ENCODE measurements at places on chromosomes 2 and 18.

- peak; percentile 60 for DNase-seq
Observed at GRCh38 chr2:43486603-43487002, 109.2 kb downstream of the THADA start.

DNA sequence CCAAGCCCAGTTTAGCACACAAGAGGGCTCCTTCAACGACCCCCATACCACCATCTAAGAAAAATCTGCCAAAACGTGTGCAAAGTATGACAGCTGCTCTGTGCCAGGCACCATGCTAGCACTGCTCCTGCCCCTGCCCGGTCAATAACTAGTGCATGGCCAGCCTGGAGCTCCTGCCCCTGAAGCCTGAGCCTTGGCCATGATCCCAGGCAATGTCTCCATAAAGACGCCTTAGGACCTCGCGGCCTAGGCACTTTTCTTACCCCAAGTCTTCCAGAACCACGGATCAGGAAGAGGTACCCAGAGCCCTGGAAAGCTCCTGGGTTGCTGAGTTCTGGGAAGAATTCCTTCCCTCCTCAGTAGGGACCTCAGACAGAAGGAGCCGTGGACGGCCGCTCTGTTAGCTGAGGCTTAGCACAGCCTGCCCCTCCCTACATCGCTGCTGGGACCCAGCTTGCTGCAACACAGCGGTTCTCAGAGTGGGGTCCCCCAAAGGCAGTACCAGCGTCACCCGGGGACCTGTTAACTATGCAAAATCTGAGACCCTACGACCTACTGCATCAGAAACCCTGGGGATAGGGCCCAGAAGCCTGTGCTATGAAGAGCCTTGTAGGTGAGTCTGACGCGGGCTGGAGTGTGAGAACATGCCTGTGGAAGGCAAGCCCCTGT, 117.8 kb upstream of the TWIST2 start:
- no peak for DNase-seq

GRCh38 chr18:32478317-32478716, 7.6 kb upstream of the GAREM1 start:
- no peak for DNase-seq

- no peak for DNase-seq
Observed at GRCh38 chr2:7595206-7595605, 678.0 kb downstream of the RNF144A start.

DNA sequence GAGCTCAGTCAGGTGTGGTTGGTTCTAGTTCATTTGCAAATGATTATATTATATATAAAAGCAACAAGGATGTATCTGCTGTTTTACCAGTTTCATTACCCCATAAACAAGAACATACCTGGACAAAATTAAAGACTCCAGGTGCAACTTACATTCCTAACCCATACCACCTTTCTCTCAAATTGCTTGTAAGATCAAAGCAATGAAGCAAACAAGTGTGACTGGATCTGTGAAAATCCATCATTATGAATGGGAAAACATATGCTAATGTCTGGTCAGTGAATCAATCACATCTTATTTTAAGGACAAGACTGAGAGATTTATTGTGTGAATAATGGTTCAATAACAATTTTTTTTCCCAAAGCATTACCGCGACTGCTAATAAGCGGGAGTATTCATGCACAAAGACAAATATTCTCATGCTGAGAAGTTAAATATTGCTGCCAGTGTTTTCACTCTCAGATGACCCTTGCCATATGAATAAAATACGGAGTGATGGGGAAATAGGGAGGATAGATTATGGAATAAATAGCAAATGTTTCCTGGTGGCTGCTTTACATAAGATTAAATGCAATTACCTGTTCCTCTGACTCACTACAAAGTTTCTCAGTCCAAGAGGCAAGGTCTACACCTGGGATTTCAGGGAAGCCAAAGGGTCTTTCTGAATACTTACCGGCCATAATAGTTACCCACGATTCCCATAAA, 59.3 kb downstream of the WDR75 start:
- no peak for DNase-seq

GRCh38 chr2:71995067-71995665, 152.5 kb downstream of the CYP26B1 start:
- DNase-seq, result no peak

- DNase-seq, result no peak
Observed at GRCh38 chr2:191486584-191487320, 191.2 kb upstream of the NABP1 start.

GRCh38 chr2:182852090-182852489, 14.3 kb downstream of the FRZB start:
- DNase-seq, result no peak

DNA sequence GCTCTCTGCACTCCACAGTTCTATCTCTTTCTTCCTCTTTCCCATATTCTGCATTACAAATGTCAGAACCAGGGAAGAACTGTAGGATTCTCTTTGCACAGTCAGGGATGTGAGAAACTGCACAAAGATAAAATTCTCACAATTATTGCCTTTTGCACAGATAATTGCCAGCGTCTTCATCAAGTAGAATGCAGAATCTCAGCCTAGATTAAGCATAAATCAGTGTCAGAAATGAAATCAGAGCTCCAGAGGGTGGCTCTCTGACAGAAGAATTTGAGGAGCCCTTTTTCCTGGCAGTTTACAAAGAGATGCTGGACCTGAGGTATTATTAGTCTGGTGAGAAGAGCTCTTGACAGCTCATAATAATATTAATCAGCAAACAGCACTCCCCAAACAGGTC, 173.1 kb downstream of the PTH2R start:
- no peak for DNase-seq

GRCh38 chr18:25467226-25467987, 115.4 kb upstream of the ZNF521 start:
- no peak for DNase-seq

- no peak for DNase-seq
Observed at GRCh38 chr2:30379481-30379880, 67.6 kb upstream of the LCLAT1 start.

- DNase-seq, result no peak
Observed at GRCh38 chr2:226087505-226088365, 688.2 kb downstream of the NYAP2 start.

DNA sequence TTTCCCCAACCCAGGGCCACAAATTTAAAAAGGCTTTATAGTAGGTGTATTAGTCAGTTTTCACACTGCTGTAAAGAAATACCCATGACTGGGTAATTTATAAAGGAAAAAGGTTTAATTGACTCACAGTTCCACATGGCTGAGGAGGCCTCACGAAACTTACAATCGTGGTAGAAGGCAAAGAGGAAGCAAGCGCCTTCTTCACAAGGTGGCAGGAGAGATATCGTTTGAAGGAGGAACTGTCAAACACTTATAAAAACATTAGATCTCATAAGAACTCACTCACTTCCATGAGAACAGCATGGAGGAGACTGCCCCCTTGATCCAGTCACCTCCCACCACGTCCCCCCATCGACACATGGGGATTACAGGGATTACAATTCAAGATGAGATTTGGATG, 70.4 kb downstream of the FECH start:
- DNase-seq, result no peak

GRCh38 chr2:38371235-38371634, 5.8 kb downstream of the ATL2 start:
- DNase-seq, result no peak

DNA sequence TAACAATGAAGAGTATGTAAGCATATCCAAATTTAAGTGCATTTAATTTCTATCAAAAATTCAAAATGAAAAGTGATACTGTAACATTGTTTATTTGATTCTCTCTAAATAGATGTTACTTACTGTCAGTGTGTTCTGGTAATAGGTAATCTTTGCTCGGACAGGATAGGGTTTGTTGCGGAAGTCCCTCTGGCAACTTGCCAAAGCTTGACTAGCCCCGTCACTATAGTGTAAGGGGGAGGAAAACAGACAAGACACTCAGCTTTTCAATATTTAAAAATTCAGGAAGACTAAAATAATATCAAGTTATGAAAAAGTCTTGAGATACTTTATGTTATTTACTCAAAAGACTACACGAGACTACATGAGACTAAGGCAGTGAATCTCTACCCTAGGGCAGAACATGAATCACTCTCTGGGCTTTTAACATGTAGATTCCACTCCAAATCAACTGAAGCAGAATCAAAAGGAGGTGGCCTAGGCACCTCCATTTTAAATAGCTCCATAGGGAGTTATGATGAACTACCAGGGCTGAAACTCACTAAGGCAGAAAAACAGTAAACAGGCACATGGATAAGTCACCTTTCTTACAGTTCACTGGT, 5.9 kb downstream of the LMAN1 start:
- no peak for DNase-seq

DNA sequence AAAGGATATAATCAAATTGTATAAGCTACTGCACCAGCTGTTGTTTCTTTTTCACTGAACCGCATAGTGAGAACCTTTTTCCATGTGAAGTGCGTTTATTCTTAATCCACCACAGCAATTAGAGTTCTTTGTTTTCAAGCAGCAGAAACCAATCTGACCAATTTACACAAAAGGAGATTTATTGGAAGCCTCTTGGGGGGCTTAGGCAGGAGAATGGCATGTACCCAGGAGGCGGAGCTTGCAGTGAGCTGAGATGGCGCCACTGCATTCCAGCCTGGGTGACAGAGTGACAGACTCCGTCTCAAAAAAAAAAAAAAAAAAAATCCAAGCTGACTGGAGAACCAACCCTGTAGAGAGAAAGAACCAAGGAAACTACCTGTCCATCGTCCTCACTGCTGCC, 10.0 kb downstream of the ADNP2 start:
- no peak for DNase-seq

- DNase-seq, result no peak
Observed at GRCh38 chr2:204104811-204105210, 168.2 kb downstream of the ICOS start.

GRCh38 chr2:224881846-224882245, 160.4 kb downstream of the DOCK10 start:
- no peak for DNase-seq

- no peak for DNase-seq
Observed at GRCh38 chr2:150350500-150350899, 137.0 kb downstream of the RND3 start.

GRCh38 chr18:24741965-24742724, 281.7 kb downstream of the HRH4 start:
- no peak for DNase-seq

DNA sequence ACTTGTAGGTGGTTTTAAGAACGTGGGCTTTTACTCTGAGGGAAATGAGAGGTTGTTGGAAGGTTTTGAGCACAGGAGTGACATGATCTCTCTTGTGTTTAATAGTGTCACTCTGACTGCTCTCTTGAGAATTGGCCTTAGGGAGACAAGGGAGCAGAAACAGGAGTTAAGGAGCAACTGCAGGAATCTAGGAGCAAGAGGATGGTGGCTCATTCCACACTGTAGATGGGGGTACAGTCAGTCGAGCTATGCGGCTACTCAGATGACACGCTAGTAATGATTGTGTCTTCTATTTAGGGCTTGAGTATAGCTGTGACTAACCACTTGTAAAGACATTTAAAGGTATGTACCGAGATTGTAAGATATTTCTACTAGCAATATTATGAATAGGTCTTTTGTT, 87.4 kb downstream of the RPRM start:
- no peak for DNase-seq

GRCh38 chr18:8052237-8052701, 485.2 kb downstream of the PTPRM start:
- no peak for DNase-seq
